ENCODE measurements at places on chromosomes 13 and 19. TPM values are rescaled to one million over a fixed set of nuclear protein-coding genes. Genes with fewer than 3 reads are reported as not detected.

Gene SYNE4
- not detected for total RNA-seq

Gene FREM2
- not detected for total RNA-seq

Gene ZNF667
- total RNA-seq = 2.1 TPM

Gene BICRA
- total RNA-seq = 3.7 TPM

Gene OR4F17
- total RNA-seq = not detected

Gene SLC25A41
- not detected for total RNA-seq

Gene IL17D
- 1.5 TPM for total RNA-seq

Gene FFAR3
- not detected for total RNA-seq

Gene SPINT2
- total RNA-seq = 52.2 TPM

Gene GRK1
- total RNA-seq = not detected

Gene NLRP7
- not detected for total RNA-seq

Gene STAP2
- total RNA-seq = 36.4 TPM

Gene CRTC1
- 0.65 TPM for total RNA-seq

Gene CYP4F8
- total RNA-seq = not detected

Gene ZNF610
- 2.0 TPM for total RNA-seq

Gene ICAM5
- total RNA-seq = under 0.01 TPM

Gene CAPN12
- 0.22 TPM for total RNA-seq

Gene FCGBP
- 0.17 TPM for total RNA-seq

Gene CEACAM19
- 0.69 TPM for total RNA-seq

Gene ZNF549
- 4.1 TPM for total RNA-seq

Gene GAMT
- total RNA-seq = 6.6 TPM

Gene NHLRC3
- total RNA-seq = 12.8 TPM

Gene FBXO27
- total RNA-seq = 0.52 TPM

Gene RNF225
- total RNA-seq = not detected

Gene EFNB2
- total RNA-seq = 83.2 TPM

Gene ZBTB45
- 4.4 TPM for total RNA-seq

Gene VSTM2B
- total RNA-seq = not detected

Gene IRS2
- 2.1 TPM for total RNA-seq

Gene HOMER3
- 86.9 TPM for total RNA-seq

Gene ZNF134
- 23.5 TPM for total RNA-seq

Gene ZNF850
- total RNA-seq = 4.6 TPM

Gene ATP4B
- total RNA-seq = not detected

Gene MAP4K1
- not detected for total RNA-seq

Gene GFY
- not detected for total RNA-seq

Gene PABPC3
- 0.09 TPM for total RNA-seq

Gene TSHZ3
- 0.43 TPM for total RNA-seq

Gene HDGFL2
- total RNA-seq = 45.8 TPM

Gene RNF113B
- not detected for total RNA-seq

Gene NUFIP1
- total RNA-seq = 2.0 TPM

Gene IGSF23
- not detected for total RNA-seq

Gene HIF3A
- total RNA-seq = 5.6 TPM

Gene PCDH8
- not detected for total RNA-seq

Gene ZNF536
- not detected for total RNA-seq

Gene FGF21
- not detected for total RNA-seq

Gene SNRPA
- 25.8 TPM for total RNA-seq

Gene MCOLN1
- 3.4 TPM for total RNA-seq

Gene CERS4
- total RNA-seq = 18.5 TPM

Gene LGI4
- not detected for total RNA-seq

Gene NPAS1
- not detected for total RNA-seq

Gene FFAR2
- not detected for total RNA-seq

Gene ADGRE3
- not detected for total RNA-seq

Data from dermis lymphatic vessel endothelial cell (primary cell).